Progenitor cell of endocrine pancreas (in vitro differentiated cells): ENCODE measurements at places on chromosomes 6 and 20.

DNA sequence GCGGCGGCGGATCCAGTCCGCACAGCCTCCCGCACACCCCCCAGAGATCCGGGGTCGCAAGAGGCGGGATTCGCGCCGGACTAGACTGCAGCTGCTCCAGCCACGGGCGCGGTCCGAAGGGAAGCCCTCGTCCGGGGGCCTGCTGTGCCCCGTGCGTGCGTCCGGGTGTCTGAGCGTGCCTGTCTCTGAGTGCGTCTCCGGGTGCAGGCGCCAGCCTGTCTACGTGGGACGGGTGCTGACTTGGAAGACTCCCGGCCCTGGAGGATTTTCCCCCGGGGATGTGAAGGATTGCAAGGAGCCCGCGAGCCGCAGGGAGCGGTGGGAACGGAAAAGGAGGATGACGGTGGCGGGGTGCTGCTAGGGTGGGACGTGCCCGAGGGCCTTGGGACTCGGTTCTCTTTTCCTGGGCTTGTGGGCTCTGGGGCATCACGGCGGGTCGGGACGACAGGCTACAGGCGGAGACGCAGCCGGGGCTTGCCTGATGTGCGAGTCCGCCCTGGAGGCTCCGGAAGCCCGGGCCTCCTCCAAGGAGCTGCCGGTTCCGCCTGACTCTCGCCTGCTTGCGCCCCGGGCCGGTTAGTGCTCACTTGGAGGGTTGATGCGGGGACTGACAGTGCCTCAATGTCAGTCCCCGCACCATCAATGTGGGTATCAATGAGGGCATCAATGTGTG lies 5.7 kb downstream of the MAFB start:
- DNase-seq: no peak

GRCh38 chr20:45282700-45283550 lies 23.7 kb upstream of the RBPJL start:
- DNase-seq: no peak

DNA sequence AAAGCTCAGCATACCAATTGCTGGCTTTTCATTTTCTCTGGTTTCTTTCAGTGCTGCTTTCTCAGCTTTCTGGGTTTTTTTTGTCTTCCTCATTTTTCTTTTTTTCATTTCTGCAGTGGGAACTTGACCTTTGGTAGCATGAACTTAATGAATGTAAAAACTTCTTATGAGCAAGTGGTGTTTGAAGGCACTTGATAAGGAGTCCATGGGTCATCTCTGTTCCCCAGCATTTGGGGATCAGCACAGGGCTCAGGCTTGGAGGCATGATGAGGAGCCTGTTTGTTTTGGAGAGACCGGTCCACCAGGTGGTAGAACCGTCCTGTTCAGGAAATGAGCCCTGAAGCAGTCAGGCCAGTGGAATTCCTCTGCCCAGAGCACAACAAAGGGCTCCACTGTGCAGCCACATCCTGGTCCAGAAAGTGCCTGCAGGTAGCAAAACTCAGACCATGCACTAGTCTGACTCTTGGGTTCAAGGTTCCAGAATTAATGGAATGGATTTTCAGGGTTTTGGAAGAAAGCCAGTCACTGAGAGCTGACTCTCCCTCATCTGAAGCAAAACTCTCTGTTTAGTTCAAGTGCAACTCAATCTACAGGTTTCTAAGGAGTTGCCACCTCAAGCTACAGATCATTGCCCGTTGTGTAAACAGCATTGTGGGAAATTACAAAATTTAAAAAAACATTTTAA lies 52.3 kb upstream of the ADGRF1 start:
- DNase-seq: no peak

DNA sequence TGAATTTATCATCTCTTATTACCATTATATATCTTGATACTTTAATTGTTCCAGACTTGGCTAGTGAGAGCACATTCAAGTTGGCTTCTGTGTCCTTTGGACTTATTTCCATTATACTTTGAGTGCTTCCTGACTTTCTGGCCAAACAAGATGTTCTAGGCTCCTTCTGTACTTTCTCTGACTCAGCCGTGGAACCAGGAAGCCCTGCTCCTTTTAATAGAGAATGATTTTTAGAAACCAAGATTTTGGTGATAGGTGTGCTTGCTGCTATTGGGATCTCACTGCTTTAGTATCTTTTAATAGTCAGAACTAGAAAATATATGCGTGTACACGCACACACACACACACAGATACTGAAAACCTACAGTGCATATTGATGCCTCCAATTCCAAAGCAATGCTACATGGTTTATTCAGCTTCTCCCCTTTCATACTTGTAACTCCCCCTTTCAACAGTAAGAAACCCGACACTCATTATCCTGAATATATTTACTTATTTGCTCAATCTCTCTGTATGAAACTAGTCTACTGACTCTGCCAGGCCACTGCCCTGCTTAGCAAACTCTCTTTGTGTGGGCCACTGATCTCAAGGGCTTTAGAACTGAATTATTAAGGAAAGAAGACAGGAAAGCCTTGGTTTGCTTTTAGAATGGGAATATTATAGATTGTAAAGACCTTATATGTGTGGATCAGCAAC lies 42.7 kb upstream of the EZR start:
- DNase-seq: no peak

- DNase-seq: no peak
Measured at GRCh38 chr20:8432435-8433148, 300.5 kb downstream of the PLCB1 start.

- DNase-seq: no peak
Measured at GRCh38 chr6:71124340-71124739, 164.3 kb upstream of the OGFRL1 start.

DNA sequence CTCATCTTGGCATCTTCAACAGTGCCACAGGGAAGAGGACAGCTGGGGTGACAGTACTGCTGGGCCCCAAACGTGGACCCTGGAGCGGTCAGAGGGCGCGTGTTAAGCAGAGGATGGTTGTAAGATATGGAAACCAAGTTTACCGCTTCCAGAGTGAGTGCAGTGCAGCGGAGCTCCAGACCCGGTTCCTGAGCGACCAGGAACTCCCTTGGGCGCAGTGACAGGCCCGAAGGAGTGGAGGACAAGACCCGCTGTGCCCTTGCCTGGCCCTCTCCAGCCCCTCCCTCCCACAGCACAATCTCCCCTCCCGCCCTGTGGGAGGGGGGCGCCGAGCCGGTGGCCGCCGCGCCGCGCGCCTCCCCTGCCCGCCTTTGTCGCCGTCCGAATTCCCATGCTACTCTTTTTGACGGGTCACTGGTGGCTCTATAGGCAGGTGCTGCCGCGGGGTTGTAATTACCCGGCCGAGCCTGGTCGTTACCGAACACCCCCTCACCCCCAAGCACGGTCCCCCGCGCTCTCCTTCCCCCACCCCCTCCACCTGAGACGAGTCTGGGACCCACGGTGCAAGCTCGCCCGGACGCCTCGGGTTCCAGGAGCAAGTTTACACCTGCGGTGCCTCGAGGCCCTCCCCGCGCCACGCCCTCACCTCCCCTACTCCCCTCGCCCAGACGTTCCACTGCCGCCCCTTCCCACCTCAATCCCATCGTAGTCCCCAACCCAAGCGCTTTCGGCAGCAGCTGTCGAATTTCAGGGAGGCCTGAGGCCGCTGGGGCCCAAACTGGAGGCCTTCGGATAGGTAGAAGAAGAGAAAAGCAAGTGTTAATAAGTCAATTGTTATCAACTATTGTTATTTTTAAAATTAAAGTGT lies 3.9 kb downstream of the NR2E1 start:
- DNase-seq: no peak

GRCh38 chr20:62953839-62954703 lies 1.6 kb downstream of the SLC17A9 start:
- DNase-seq: peak; percentile 49

DNA sequence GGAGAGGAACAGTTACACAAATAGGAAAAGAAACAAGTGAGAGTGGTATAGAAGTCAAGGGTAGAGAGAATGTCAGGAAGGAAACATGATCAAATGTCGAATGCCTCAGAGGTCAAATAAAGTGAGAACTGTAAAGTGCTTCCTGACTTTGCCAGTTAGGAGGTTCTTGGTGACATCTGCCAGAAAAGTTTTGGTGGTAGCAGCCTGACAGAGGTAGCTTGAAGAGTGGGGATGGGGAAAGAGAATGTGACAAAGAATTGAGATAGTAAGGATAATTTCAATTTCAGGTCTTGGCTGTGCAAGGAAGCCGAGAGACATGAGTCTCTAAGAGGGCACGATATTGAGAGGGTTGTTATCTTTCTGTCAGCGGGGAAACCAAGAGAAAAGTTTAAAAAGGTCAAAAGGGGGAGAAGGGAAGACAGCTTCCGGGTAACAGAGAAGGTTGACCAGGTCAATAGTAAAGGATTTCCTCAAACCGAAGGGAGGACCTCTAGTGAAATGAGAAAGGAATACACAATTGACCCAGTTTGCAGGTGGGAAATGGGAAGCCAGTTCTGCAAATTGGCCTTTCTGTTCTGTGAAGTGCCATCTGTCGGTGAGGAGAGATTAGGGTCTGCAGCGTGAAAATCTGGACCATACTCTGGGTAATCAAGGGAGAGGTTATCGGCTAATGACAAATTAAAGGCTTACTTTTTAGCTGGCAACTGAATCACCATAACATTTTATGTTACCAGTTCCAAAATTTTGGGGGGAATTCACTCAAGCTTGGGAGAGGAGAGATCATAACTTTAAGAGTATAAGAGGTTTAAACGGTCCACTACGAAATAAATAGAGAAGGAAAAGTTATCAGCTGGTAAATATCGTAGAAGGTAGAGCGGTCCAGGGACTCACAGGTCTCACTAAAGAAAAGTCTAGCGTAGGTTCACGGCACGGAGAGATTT lies 973 bp upstream of the BRD2 start:
- DNase-seq: no peak

DNA sequence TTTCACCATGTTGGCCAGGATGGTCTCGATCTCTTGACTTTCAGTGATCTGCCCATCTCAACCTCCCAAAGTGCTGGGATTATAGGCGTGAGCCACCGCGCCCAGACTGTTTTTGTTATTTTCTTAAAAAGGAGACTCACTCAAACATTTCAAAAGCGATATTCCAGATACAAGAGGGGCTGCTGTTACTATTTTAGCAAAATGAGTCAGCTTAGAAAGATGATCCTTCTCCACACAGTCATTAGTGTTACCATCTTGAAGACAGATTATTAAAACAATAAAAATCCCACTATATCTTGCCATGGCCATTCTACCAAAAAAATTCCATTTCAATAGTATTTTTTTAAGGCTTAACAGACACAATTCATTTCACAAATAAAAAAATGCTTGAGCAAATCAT lies 102.8 kb downstream of the PREP start:
- no peak for DNase-seq

DNA sequence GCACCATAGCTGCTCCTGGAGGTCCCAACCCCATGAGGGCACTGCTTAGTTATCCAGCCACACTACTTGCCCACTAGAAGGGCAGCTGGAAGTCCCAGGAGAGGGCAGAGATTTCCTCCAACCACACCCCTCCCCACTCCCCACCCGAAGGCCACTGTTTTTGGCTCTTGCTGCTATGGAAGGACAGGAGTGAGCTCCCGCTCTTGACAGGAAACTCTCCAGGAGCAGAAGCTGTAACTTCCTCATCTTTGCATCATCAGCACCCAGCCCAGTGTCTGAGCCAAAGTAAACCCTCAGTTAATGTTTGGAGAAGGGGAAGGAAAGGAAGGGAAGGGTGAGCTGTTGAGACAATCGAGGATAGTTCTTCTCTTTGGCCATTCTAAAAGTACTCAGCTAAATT lies 120.7 kb downstream of the MTFR2 start:
- DNase-seq: no peak

DNA sequence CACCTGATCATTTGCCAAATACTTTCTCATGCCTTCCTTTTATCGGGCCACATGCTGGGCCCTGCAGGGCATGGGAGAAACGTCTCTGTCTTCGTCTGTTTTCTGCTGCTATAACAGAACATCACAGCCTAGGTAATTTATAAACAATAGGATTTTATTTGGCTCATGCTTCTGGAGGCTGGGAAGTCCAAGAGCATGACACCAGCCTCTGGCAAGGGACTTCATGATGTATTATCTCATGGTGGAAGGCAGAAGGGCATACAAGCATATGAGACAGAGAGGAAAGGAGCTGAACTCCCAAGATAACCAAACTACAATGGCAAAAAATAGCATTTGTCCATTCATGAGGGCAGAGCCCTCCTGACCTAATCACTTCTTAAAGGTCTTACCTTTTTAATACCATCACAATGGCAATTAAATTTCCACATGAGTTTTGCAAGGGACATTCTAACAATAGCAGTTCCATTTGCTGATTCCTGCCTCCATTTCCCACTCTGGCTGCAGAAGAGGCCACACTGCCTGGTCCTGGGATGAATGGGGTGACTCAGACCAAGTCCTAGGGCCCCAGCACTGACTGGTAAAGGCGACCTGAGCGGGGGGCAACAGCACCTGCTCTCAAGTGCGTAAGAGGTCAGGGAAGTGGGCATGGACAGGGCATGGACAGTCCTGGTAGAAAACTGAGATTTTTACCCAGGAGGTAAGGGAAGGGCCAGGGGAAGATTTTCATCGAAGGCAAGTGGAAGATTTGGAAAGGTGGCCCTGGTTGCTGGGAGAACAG lies 5.1 kb upstream of the ZBP1 start:
- no peak for DNase-seq

GRCh38 chr20:62823688-62824475 lies 7.0 kb downstream of the COL9A3 start:
- DNase-seq: no peak

DNA sequence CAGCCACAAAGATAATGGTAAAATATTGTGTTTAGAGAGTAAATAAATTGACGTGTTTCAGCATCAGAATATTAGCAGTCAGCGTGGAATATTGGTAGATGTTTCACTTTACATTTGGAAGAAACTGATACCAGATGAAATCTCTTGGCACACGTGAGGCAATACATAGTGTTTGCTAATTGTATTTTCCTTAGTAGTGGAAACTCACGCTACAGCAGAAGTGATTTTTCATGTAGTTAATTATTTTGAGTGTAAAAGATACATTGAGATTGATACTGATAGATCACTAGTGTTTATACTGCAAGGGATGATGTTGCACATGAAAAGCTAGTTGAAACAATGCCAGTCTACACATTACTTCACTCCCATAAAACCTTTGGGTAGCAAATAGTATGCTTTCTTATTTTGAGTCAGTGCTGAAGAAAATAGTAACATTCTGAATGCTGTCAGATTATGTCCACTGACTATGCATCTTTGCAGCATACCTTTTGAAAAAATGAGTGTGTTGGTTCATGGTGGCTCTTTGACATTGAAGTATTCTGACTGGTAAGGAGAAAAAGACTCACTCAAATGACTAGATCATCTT lies 59.3 kb downstream of the CD2AP start:
- DNase-seq: no peak

- DNase-seq: no peak
Measured at GRCh38 chr6:17423026-17423425, 29.6 kb downstream of the CAP2 start.

- no peak for DNase-seq
Measured at GRCh38 chr20:2656471-2657117, 4.2 kb downstream of the NOP56 start.

DNA sequence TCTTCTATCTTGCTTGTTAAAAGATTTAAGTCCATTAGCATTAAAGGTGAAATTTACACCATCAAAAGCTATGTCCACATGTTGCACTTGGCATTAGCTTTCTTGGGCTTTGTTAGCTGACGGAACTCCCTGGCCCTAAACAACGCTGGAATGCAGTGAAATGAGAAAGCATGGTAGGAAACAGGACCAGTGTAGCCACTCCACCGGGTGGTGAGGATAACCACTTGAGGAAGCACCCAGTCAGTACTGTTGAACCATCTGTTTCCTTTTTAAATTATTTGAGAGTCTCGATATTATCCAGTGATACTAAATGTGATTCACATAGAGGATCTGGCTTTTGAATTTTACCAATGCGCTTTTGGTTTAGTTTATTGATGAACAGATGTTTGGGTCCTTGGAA lies 374.9 kb upstream of the NOX3 start:
- no peak for DNase-seq
